Dermis blood vessel endothelial cell (primary cell): ENCODE measurements at places on chromosomes 1 and 21. TPM values are rescaled to one million over a fixed set of nuclear protein-coding genes. Genes with fewer than 3 reads are reported as not detected.

LCE6A gene
- total RNA-seq: not detected in 2 replicates

NPHS2 gene
- not detected in 2 replicates for total RNA-seq

PLD5 gene
- not detected in 2 replicates for total RNA-seq

KRTAP11-1 gene
- total RNA-seq: not detected in 2 replicates

TFF3 gene
- 81.9 and 257 TPM in 2 replicates for total RNA-seq

CGN gene
- 0.42 and 2.4 TPM in 2 replicates for total RNA-seq

VAV3 gene
- 57.0 and 63.2 TPM in 2 replicates for total RNA-seq

ANGPTL3 gene
- total RNA-seq: not detected in 2 replicates

MLLT11 gene
- total RNA-seq: 1.2 and 3.6 TPM in 2 replicates

STPG1 gene
- total RNA-seq: 1.9 and 2.1 TPM in 2 replicates

LRRC53 gene
- not detected in 2 replicates for total RNA-seq
